Ovary (tissue), 10 donors: ENCODE measurements at places on chromosomes 6 and 20. TPM values are rescaled to one million over a fixed set of nuclear protein-coding genes. Genes with fewer than 3 reads are reported as not detected.
A peak's percentile ranks its signal among the peaks of the same experiment; 100 is the strongest.

DNA sequence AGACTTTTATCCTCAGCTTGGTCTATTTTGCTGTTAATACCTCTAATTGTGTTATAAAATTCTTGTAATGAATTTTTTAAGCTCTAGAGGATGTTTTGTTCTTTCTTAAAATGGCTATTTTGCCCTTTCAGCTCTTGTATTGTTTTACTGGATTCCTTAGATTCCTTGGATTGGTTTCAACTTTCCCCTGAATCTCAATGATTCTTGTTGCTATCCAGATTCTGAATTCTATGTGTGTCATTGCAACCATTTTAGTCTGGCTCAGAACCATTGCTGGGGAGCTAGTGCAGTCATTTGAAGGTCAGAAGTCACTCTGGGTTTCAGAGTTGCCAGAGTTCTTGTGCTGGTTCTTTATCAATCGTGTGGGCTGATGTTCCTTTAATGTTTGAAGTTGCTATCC, 37.1 kb downstream of the OTOR start:
- no peak overlapping the region for H3K27ac ChIP-seq
- H3K27me3 ChIP-seq = no peaks in the 10 kb centered on the region
- H3K36me3 ChIP-seq = no peaks in the 10 kb centered on the region
- DNase-seq = no peak
- no peaks in the 10 kb centered on the region for H3K4me1 ChIP-seq

DNA sequence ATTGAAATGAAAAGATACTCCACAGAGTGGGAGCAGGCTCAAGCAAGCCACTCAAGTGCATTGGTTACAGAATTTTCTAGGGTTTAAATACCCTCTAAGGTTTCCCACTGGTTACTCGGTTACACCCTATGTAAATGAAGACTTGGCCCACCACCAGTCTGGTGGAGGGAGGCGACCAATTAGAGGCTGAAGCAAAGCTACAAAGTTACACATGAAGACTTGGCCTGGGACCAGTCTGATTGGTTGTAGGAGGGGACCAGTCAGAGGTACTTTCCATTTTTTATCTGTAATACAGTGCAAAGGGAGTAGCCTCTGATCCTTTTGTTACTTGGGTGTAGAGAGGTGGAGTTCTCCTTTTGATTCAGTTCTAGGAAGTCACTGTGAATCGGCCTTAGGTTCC, 7.6 kb downstream of the SRSF12 start:
- no peaks in the 10 kb centered on the region for H3K36me3 ChIP-seq
- no peak for DNase-seq
- no peak overlapping the region for H3K27ac ChIP-seq
- H3K4me3 ChIP-seq = no peak overlapping the region

- H3K27ac ChIP-seq = no peak overlapping the region
- no peaks in the 10 kb centered on the region for H3K36me3 ChIP-seq
- H3K4me1 ChIP-seq = no peaks in the 10 kb centered on the region
These were observed 37.6 kb downstream of the TTLL9 start for GRCh38 chr20:31908016-31908415.

DNA sequence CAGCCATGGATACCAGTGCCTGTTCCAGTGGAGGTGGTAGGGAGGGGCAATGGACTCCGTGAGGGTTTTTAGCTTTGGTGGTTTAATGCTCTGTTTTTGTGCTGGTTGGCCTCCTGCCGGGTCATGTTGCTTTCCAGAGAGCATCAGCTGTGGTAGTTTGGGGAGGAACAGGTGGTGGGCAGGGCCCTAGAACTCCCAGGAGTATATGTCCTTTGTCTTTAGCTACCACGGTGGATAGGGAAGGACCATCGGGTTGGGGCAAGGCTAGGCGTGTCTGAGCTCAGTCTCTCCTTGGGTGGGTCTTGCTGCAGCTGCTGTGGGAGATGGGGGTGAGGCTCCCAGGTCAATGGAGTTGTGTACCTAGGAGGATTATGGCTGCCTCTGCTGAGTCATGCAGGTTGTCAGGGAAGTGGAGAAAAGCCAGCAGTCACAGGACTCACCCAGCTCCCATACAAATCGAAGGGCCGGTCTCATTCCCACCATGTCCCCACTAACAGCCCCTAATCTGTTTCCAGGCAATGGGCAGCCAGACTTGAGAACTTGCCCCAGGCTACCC, 38.9 kb downstream of the MRAP2 start:
- no peaks in the 10 kb centered on the region for H3K4me1 ChIP-seq
- no peak for DNase-seq
- H3K36me3 ChIP-seq = no peaks in the 10 kb centered on the region
- no peak overlapping the region for H3K27ac ChIP-seq

GRCh38 chr6:130934848-130935585, 107.8 kb downstream of the SMLR1 start:
- no peak overlapping the region for H3K4me3 ChIP-seq
- H3K36me3 ChIP-seq = no peaks in the 10 kb centered on the region
- no peak for DNase-seq
- peaks cover 4% of the 10 kb centered on the region for H3K4me1 ChIP-seq

DNA sequence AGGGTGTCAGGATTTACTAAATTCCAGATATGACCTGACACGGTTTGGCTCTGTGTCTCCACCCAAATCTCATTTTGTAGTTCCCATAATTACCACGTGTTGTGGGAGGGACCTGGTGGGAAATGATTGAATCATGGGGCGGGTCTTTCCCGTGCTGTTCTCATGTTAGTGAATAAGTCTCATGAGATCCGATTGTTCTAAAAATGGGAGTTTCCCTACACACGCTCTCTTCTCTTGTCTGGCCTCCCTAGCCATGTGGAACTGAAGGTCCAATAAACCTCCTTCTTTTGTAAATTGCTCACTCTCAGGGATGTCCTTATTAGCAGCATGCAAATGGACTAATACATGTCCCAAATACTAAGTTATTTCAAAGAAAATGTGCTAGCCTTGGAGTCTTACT, 121.1 kb downstream of the CENPW start:
- no peak for DNase-seq
- H3K36me3 ChIP-seq = no peaks in the 10 kb centered on the region
- H3K4me1 ChIP-seq = no peaks in the 10 kb centered on the region
- no peaks in the 10 kb centered on the region for H3K27me3 ChIP-seq
- H3K27ac ChIP-seq = no peak overlapping the region

DNA sequence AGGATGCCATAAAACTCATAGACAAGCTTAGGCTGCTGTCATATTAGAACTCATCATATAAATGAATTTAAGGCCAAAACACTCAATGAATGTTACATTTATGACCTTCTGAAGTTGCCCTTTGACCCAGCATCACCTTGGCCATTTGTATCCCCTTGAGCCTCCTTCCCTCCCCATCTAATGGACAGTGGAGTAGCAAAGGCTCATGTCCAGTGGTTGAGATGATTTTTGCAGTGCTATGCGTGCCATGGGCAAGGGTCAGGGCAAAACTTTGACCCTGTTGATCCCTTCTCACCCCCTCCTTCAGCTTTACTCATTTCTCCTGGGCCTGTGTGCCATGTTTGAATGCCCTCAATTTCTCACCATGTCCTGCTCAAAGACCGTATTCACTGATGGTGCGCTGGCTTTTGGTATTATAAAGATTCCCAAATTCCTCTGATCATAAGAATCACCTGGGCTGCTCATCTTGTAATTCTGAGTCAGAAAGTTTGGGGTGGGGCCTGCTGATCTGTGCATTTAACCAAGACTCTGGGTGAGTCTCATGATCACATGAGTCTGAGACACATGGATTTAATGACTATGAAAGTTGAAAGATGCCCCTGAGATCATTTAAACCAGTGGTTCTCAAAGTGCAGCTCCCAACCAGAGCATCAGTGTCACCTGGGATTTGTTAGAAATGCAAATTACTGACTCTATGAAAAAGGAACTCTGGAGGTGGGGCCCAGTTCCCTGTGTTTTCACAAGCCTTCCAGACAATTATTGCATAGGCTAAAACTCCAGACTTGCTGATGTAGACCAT, 57.5 kb upstream of the IL20RA start:
- H3K36me3 ChIP-seq = no peaks in the 10 kb centered on the region
- H3K4me1 ChIP-seq = no peaks in the 10 kb centered on the region
- H3K27me3 ChIP-seq = no peaks in the 10 kb centered on the region
- H3K27ac ChIP-seq = no peak overlapping the region

DNA sequence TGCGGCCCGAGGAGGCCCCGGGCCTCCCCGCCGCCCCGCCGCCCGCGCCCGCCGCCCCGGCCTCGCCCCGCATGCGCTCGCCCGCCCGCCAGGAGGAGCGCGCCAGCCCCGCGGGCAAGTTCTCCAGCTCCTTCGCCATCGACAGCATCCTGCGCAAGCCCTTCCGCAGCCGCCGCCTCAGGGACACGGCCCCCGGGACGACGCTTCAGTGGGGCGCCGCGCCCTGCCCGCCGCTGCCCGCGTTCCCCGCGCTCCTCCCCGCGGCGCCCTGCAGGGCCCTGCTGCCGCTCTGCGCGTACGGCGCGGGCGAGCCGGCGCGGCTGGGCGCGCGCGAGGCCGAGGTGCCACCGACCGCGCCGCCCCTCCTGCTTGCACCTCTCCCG, 1.5 kb downstream of the FOXQ1 start:
- no peak for DNase-seq
- no peak overlapping the region for H3K27ac ChIP-seq

- no peak overlapping the region for H3K27ac ChIP-seq
- H3K36me3 ChIP-seq = no peaks in the 10 kb centered on the region
- H3K27me3 ChIP-seq = no peaks in the 10 kb centered on the region
- peak; percentile 68 for DNase-seq
- H3K4me3 ChIP-seq = no peak overlapping the region
- peaks cover 1% of the 10 kb centered on the region for H3K4me1 ChIP-seq
These were observed 174.4 kb upstream of the KCNK16 start for GRCh38 chr6:39496915-39497314.

DNA sequence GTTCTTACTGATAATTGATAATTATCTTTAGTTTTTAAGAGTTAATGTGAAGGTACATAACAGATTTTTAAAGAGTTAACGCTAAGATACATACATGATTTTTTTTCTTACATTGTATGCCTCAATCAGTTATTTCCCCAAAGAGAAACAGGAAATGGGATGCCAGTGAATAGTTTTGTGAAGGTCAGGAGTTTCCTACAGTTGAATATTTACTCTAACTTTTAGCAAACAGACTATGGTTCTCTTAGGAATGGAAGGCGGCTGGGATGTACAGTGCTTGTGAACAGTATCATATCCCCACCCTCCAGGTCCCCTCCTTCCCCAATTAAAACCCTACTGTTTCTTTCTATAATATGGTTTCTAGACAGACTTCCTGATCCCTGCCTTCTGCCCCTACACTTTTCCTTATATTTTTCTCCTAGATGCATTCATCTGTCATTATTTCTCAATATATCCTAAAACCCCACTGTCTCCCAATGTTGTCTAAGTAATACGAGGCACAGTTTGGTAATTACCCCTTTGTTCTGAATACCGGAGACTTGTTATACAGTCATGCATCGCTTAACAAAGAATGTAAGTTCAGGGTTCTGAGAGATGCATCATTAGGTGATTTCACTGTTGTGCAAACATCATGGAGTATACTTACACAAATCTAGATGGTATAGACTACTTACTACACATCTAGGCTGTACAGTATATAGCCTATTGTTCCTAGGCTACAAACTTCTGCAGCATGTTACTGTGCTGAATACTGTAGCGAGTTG, 29.2 kb downstream of the SLC35A1 start:
- no peak overlapping the region for H3K4me3 ChIP-seq
- no peak for DNase-seq
- no peaks in the 10 kb centered on the region for H3K4me1 ChIP-seq

DNA sequence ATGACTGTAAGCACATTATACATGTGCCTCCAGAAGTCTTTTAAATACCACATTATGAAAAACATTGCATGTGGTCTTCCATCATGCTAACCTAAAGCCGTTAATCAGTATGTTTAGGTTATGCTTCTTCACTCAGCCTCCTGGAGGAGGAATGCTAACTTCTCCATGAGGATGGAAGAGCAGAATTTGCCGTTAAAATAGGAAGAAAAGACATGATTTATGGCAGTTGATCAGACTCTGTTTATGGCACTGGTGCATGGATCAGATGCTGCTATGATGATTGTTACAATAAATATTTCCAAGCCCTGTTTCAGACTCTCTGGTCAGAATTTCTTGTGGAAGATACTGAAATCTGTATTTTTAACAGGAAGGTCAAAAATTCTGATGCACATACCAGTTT, 31.7 kb downstream of the MAP3K4 start:
- no peaks in the 10 kb centered on the region for H3K27me3 ChIP-seq
- DNase-seq = no peak
- H3K27ac ChIP-seq = no peak overlapping the region
- no peaks in the 10 kb centered on the region for H3K4me1 ChIP-seq
- no peak overlapping the region for H3K4me3 ChIP-seq

DNA sequence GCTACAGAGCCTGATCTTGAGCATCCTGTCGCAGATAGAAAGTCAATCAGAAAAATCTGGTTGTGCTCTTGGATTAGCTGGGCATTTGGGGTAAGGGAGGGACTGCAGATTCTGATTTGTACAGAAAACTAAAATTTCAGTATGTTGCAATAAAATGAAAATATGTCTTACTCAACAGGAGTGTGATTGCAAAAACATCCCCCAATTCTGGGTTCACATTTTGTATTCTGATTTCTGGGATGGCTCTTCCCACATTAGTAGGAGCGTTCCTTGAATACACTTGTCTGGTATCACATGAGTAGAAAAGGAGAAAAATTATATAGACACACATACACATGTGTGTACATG, 40.5 kb downstream of the PANK2 start:
- DNase-seq = no peak
- no peak overlapping the region for H3K4me3 ChIP-seq
- peaks cover 13% of the 10 kb centered on the region for H3K4me1 ChIP-seq
- H3K36me3 ChIP-seq = no peaks in the 10 kb centered on the region
- no peaks in the 10 kb centered on the region for H3K27me3 ChIP-seq

GRCh38 chr6:111478064-111478476, 4.9 kb downstream of the REV3L start:
- H3K27me3 ChIP-seq = no peaks in the 10 kb centered on the region
- no peak for DNase-seq
- H3K4me1 ChIP-seq = peaks cover 8% of the 10 kb centered on the region
- no peaks in the 10 kb centered on the region for H3K36me3 ChIP-seq
- no peak overlapping the region for H3K27ac ChIP-seq
- H3K4me3 ChIP-seq = no peak overlapping the region

GRCh38 chr6:165842281-165842936, 179.4 kb upstream of the PDE10A start:
- no peak for DNase-seq
- no peaks in the 10 kb centered on the region for H3K27me3 ChIP-seq
- H3K27ac ChIP-seq = no peak overlapping the region

Gene CDK5RAP1
- total RNA-seq = 23.5 TPM

Gene FOXS1
- total RNA-seq = 0.42 TPM

Gene GLP1R
- not detected for total RNA-seq

Gene TAF4
- 19.6 TPM for total RNA-seq

Gene TRERF1
- total RNA-seq = 13.7 TPM
